Activated T-cell treated with anti-CD3 and anti-CD28 coated beads for 4 hours (primary cell): ENCODE measurements at places on chromosomes 3 and 15.
A peak's percentile ranks its signal among the peaks of the same experiment; 100 is the strongest.

DNA sequence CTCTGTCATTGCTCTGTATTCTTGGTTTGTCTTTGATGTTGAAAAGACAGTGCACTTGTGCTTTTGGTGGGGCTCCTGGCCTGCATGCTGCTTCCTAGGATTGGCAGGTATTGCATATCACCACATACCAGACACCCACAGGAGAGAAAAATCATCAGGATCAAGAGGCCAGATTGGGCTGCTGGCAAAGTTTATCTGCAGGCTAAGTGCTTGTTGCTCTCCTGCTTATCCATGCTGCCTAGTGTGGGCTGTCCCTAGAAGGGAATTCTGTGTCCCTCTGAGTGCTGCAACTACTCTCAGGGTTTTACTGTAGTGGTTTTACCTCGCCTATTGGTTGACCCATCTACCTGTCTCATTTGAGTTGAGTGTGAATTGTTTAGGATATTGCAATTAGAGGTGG lies 833 bp upstream of the SLC22A13 start:
- no peak for DNase-seq

- no peak for DNase-seq
These were observed 113.3 kb upstream of the GBE1 start for GRCh38 chr3:81874738-81875137.

DNA sequence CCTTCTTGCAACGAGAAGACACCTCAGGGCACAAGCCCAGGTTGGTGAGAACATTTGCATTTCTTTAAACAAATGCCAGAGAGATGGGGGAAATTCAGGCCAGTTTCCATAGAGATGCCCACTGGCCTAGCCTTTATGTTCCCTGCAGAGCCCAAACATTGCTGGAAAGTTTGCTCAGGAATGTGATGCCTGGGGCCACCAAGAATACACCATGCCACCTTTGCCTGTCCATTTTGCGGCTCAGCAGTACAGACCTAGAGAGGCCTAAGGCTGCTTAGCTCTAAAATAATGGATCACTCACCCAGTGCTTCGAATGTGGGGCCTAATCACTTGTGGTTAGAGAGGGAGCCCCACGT lies 210.0 kb downstream of the RPLP1 start:
- DNase-seq = no peak

DNA sequence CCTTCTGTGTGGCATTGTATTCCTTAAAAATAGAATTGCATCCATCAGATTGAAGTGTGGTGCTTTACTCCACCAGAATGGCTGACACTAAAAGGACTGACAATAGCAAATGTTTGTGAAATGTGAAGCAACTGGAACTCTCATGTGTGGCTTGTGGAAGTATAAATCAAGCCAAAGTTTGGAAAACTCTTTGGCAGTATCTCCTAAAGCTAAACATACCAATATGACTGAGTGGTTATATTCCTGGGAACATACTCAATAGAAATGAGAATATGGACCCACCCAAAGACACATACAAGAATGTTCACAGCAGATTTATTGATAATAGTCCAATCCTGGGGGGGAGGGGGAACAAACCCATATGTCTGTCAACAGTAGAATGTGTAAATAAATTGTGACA lies 87.1 kb downstream of the RARB start:
- no peak for DNase-seq

DNA sequence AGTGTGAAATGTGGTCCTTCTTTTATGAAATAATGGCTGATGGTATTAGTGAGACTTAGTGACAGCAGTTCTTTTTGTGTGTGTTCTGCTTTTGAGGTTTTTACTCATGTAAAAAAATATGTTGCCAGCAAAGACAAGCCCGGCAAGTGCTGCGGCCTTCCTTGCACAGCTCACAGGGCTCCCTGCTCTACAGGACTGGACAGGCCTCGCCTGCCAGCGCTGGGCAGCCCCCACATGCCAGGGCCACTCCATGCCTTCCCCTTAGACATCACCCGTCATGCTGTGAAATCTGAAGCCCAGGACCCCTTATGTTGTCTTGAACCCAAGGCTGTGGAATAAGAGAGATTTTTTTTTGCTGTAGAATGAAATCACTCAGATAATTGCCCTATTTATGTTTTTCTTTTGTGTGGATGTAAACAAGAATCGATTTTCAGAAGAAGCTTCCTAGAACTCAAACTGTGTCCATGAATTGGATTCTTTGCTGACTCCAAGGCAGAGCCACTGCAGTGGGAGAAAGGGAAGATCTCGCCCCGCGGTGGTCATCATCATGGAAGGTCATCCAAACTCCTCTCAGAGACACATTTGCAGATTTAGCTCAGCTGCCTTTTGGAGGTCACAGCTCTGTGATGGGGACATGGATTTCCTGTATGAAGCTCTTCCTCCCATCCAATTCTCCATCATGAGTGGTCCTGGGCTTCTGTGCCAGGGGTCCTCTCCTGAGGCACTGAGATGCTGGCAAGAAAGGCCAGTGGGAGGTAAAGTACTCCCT lies 150.8 kb downstream of the ATP10A start:
- no peak for DNase-seq

- DNase-seq = no peak
These were observed 103.7 kb downstream of the EFL1 start for GRCh38 chr15:82158811-82159210.

DNA sequence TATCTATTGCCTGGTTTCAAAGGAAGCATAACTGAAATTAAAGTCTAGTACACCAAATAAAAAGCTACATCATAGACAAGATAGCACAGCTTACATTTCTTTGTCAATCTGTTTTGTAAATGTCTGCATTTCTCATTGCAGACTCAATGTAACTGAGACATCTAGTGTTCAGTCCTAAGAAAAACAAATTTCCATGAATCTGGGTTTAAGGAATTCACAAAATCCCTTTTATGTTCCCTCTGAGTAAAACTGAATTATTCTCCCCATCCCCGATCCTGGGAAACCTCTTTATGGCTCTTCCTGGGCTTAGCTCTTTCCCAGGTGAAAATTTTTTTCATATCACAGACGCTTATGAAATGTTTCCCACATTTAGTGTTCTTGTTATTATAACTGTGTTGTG lies 21.6 kb upstream of the RASA2 start:
- DNase-seq = no peak

DNA sequence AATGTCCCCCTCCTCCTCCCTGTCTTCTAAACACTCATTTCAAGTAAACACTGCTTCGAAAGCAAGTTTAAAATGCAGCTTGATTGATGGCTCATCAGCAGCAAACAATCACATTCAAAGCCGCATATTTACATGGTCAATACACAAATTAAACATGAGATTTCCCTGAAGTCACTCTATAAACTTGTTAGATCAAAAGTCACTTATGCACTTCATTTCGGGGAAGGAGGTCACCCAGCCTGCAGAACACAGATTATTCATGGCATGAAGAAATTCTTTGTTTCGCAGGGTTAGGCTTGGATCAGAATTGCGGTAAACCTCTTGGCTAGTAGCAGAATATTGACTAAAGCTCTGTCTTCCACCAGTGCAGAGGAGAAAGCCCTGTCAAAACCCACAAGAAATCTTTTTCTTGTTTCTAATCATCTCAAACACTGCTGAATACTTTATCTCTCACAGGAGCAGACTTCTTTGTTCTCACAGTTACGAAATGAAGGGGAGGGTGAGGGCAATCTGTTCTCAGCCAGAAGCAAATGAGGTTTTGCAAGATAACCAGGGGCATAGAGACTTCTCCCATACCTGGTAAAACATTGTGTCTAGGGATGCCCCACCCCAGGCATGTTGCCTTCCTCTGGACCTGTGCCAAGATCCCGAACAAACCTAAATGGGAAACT lies 133.3 kb upstream of the CHL1 start:
- no peak for DNase-seq

DNA sequence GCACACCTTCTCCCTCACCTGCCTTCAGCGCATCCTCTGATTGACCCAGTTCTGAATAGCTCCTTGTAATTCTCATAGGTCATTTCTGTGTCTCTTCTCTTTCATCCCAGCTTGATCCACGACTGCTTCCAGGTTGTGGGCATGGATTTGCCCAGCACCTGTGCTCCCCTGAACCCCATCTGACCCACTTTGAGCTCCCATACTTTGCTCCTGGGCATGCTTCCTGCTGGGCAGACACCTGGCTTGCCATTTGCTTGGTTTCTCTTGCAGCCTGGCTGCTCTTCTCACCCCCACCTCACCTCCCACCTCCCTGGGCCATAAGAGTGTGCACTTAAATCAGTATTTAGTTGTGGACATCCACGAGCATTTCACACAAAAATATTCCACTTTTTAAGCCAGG lies 635.5 kb downstream of the TBL1XR1 start:
- no peak for DNase-seq

- no peak for DNase-seq
These were observed 19.9 kb downstream of the MYO9A start for GRCh38 chr15:72098040-72098439.

DNA sequence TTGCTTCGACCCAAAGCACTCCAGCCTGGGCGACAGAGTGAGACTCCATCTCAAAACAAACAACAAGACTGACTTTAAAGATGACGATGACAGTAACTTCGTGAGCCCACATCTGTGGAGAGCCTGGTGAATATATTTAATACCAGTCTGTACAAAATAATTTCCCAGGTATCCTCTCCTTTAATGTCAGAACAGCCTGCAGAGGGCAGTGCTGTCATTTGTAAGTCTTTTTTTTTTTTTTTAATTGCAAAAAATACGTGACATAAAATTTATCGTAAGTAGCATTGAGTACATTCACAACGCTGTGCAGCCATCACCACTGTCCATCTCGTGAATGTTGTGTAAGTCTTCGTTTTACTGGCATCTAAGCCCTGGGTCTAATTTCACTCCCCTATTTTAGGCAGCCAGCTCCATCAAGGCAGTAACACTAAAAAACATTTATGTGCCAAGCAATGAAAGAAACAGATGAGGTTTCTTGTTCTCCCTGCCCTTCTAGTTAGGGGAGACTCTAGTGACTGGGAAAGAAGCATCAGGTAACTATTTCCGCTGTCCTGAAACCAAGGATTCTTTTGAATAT lies 1.4 kb downstream of the HTD2 start:
- DNase-seq = peak; percentile 12

DNA sequence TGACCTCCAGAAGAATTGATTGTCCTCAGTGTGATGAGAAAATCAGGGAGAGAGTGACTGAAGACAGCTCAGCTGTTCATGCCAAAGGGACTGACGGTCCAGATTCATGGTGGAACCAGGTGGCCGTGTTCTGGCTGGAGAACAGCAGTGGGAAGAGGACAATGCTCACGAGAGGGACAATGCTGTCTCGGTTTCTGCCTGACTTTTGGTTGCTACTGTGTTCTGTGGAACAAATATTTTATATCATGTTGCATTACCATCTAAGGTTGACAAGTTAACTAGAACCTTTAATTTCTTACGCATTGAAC lies 58.0 kb upstream of the ULK4 start:
- DNase-seq = no peak

- DNase-seq = no peak
These were observed 11.6 kb upstream of the HGD start for GRCh38 chr3:120693439-120694171.

GRCh38 chr3:128466840-128467541 lies at the start of gene DNAJB8:
TSS of gene DNAJB8 (minus strand) at chr3:128466890. CDS start at chr3:128463245, 3,645 bp downstream.
- DNase-seq = peak; percentile 58

DNA sequence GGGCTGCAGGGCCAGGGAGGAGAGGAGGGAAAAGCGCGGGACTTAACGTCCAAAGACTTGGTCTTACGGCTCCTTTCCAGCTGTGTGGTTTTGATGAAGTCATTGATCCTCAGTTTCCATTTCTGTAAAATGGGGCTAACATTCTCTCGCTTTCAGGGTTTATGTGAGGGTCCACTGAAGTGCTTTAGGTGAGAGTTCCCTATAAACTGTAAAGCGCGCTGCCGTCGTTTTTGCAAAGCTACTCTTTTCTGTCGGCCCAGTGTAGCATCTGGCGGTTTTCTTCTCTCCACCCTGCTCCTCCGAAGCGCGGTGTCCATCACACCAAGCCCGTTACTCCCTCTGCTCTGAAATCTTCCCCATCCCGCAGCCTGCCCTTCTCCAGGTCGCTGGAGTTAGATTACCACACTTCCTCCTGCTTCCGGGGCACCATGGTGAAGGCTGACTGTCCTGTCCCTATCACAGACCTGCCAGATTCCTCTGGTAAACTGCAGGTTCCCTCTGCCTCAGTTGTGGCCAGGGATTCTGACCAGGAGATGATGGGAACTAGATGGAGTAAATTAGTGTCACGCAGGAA lies 702 bp upstream of the DNAJC17 start:
- DNase-seq = no peak

DNA sequence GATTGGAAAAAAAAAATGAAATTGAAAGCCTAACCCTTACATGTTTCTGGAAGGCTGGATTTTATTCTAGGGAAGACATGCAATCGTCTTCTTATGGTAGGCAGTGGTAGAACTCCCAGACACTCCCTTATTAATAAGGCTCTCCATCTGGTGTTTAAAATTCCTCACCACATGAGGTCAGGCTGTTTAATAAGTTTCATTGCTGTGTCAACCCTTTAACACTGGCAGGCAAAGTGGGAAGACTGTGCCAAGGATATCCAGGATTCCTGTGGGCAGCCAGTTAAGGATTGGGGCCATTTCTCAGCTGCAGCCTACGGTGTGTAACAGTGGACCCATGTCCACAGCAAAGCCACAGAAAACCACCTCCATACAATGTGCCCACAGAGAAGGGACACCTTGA lies 225.5 kb upstream of the CHRM5 start:
- DNase-seq = no peak

DNA sequence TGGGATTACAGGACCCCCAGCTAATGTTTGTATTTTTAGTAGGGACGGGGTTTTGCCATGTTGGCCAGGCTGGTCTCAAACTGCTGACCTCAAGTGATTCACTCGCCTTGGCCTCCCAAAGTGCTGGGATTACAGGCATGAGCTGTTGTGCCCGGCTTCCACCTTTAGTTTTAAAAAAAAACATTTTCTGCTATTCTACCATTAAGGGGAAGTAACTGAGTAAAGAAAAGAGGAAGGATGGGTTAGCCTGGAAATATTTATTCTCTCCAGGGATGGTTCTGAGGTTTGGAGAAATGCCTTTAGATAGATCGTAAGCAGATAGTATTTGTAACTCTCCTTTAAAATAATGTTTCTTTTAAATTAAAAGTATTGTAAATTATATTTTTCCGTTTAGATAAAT lies 3.1 kb downstream of the AP4E1 start:
- DNase-seq = no peak

GRCh38 chr3:177721864-177722785 lies 524.8 kb upstream of the TBL1XR1 start:
- DNase-seq = no peak

GRCh38 chr3:149001727-149002126 lies 10.4 kb downstream of the GYG1 start:
- DNase-seq = no peak

DNA sequence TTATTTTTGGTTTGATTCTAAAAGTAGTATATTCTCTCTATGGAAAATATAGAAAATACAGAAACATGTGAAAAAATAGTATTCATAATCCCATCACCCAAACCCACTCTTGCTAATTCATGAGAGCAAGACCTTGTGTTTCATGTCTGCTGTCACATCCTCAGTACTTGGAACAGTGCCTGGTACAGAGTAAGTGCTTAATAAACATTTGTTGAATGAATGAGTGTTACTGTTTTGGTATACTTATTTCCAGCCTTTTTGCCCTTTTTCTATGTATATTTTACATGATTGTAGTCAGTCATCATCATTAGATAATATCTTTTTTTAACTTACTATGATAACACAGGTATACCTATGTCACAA lies 59.3 kb downstream of the IL16 start:
- no peak for DNase-seq
